ENCODE measurements at places on chromosomes 2 and 18.

DNA sequence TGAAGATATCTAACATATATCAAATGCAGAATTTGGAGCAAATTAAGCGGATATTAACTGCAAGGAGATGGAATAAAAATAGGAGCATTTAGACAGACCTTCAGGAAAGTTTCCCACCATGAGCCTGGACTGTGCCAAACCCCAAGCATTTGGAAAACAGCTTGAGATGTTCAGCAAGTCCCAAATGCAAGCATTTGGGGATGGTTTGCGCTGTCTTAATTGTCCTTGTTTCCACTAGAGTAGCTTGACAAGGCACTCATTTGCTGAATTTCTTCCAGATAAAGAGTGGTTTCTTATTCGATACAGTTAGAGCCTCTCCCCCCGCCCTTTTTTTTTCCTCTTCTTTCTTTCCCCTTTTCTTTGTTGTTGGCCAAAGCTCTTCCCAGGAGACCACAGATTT, 77.1 kb upstream of the CDC42EP3 start:
- no peak for DNase-seq

- DNase-seq, result peak; percentile 8
Measured at GRCh38 chr18:12485479-12486105, 77.9 kb downstream of the PRELID3A start.

- no peak for DNase-seq
Measured at GRCh38 chr2:104852090-104852666, 1.7 kb upstream of the POU3F3 start.

GRCh38 chr2:9527995-9528787, 27.4 kb downstream of the ADAM17 start:
- DNase-seq, result no peak

DNA sequence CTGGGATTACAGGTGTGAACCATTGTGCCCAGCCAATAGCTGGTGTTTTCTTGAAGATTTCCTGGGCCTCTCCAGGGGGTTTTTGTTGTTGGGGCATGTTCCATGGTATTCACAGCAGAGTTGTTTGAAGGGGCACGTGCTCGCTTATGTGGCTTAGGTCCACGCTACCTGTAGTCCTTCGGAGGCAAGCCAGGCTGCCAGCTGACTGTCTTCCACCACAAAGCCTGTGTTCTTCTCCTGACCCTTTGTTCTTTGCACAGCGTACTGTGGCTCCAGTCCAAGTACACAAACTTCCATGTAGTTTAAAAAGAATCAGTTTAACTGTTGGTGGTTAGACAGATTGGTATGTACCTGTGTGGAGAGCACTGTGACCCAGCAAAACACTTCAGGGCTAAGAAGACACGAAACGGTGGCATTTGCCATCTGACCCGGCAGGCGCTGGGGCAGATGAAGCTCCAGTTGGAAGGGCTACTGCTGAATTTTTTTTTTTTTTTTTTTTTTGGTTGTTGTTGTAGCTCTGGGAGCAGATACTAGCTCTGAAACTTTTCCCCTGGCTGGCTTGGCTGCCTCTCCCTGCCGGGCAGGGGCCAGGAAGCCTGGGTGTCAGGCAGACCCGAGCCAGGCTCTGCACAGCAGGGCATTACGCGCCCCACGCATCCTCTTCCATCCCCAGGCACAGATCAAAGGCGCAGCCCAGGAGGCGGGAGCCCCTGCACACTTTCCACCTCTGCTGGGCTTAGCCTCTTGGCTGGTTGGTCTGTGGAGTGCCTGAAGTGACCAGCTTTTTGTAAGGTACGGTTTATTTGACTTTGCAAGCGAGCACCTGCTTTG, 5.7 kb downstream of the GREB1 start:
- DNase-seq, result peak; percentile 56

GRCh38 chr2:133315280-133315679, 253.0 kb downstream of the NCKAP5 start:
- no peak for DNase-seq

DNA sequence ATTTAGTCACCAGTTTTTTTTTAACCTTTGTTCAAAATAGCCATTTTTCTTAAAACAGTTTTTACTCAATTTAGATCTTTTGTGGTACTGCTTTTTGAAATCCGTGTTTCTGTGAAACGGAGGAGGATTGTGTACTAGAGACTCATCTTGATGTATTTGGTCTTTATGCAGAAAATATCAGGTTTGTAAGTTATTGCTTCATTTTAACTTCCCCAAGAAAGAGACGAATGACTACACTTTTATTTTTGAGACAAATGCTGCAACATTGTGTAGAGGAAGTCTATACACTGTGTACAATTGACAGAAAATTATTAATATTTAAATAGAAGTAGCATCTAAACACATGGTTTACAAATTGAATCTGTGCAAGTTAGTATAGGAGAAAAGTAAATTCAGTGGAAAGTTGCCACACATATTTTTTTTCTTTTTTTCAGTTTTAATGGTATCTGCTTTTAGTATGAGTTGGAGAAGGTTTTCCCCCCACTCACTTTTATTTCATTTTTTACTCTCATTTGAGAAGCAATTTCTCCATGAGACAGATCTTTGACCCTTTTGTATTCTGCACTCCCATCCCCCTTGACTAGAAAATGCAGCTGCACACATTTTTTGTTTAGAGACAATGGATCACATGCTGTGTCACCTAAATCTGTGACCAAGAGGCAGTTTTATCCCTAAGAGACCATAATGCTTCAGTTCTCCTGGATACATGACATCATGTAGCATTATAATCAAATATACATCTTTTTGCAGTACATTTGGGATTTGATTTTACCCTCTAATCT, 200.8 kb upstream of the STON1 start:
- DNase-seq, result no peak

DNA sequence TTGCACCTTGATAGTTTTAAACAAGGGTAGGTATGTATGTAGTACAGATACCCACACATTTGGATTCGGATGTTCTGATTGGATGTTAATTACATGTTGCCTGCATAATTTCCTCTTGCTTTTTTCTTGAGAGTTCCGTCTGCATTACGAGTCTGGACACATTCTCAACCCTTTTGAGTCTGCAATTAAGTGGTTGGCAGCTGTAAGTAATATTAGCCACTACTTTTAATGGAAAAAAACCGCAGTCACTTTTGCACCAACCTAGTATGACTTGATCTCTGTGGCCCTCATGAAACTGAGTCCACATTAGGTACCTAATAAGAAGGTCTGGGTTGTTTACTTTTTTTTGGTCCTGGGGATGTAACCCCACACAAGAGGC, 217.3 kb downstream of the VAPA start:
- no peak for DNase-seq

GRCh38 chr18:4658804-4659203, 203.7 kb upstream of the DLGAP1 start:
- no peak for DNase-seq

- no peak for DNase-seq
Measured at GRCh38 chr2:116452651-116453050, 1361.8 kb upstream of the DDX18 start.

DNA sequence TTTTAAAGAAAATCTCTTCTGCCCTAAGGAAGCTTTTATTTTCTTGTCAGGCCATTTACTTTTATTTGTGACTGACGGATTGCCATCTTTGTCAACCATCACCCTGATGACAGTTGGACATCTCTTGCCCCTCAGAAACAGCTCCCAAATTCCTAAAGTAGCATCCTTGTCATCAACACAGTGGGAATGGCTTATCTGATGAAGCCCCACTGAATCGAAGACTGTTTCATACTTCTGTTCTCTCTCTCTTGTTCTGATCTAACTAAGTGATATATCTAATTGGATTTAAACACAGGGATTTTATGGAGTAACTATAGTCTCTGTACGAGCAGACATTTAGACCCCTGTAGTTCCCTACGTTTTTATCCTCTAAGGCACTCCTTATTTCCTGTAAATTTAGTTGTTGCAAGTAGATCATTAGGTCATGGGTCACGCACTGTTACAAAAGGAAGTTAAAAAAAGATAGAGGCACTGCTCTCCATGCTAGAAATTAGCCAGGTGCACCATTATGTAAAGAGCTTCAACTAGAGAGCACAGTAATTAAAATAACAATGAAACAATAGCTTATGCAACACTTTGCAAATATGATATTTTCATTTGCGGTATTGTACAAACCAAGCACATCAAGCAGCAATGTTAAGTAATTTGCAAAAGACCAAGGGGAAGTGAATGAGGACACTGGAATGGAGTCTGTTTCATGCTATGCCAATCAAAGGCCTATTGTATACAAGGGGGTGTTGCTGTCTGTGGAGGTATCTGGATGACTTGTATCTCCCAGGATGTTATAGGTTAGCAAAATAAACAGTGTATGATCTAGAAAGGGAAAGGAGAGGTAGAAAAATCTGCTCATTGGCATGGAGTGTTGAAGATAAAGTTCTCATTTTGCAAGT, 284.7 kb downstream of the LRRTM1 start:
- peak; percentile 42 for DNase-seq

DNA sequence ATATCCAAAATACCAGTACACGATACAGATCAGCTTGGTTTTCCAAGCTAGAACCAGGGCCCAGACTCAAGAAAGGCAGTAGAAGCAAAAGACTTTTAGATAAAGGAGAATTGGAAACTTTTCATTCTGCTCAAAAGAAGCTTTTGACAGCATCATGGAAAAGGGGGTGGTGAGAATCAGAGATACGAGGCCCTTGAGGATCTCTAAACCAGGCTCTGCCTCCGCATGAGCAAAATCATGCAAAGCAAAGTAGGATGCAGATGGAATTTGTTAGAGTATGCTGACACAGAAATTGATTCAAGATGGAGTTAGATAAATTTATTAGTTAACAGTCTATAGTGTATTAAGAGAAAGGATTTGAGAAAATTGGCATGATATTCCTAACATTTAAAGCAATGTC, 39.8 kb downstream of the FAM98A start:
- DNase-seq, result no peak

DNA sequence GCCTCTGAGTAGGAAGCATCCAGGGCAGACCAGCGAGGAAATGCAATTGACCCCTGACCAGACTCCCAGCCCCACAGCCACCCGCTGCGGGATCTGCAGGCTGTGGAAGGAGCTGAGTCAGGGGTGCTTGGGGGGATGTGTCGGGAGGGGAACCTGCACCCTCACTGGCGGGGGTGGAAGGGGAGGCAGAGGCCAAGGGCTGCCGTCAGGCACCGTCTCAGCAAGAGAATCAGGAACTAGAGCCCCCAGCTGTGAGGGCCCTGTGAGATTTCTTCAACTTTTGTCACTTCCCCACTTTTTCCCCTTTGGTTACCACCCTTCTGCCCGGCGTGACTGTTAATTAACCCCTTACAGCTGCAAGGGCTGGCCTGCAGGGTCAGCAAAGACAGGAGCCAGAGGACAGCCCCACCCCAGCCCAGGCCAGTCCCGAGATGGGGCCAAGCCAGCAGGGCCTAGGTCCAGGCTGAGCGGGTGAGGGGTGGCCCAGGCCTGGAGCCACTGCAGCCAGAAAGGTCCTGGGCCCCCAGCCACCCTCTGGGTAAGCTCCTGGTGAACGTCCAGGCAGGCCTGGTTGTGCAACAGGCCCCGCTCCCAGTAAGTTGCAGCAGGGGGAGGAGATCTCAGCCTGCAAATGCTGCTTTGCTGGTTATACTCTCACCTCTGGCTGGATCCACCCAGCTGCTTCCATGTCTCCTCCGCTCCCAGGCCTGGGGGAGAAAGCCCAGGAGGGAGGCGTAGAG, 147.0 kb upstream of the ID2 start:
- no peak for DNase-seq

DNA sequence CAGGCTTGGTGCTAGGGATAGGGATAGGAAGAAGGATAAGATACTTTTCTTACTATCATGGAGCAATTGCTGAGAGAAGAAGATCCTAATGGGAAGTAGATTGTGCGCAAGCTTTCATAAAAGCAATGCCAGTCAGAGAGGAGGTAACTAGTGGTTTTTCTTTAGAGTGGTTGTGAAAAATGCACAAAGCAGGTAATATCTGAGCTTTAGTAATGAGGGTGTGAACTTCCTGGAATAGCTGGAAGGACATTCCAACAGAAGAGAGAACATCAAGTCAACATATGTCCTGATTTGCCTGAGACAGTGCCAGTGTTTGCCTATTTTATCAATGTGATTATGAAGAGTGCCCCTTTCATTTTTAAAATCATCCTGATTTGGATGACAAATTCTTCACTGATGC, 34.1 kb downstream of the CCBE1 start:
- DNase-seq, result no peak

GRCh38 chr2:78202986-78203670, 681.0 kb upstream of the LRRTM4 start:
- peak; percentile 3 for DNase-seq

- DNase-seq, result no peak
Measured at GRCh38 chr2:75853436-75853835, 142.7 kb upstream of the GCFC2 start.

DNA sequence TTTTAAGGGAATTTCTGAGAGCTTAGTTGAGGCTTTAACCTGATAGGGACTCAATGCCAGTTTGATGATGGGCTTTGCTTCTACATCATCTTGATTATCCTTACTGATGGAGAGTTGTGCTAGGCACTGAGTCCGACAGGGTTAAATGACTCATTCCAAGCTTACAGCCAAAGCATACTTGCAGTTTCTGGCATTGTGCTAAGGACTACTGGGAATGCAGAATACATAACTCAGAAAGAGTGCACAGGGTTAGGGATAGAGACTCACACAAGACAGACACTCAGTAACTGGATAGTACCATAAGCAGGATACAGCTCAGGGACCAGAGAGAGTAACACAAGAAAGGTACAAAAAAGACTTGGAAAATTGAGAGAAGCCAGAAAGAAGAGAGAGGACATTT, 94.1 kb upstream of the SLC14A2 start:
- DNase-seq, result peak; percentile 44

DNA sequence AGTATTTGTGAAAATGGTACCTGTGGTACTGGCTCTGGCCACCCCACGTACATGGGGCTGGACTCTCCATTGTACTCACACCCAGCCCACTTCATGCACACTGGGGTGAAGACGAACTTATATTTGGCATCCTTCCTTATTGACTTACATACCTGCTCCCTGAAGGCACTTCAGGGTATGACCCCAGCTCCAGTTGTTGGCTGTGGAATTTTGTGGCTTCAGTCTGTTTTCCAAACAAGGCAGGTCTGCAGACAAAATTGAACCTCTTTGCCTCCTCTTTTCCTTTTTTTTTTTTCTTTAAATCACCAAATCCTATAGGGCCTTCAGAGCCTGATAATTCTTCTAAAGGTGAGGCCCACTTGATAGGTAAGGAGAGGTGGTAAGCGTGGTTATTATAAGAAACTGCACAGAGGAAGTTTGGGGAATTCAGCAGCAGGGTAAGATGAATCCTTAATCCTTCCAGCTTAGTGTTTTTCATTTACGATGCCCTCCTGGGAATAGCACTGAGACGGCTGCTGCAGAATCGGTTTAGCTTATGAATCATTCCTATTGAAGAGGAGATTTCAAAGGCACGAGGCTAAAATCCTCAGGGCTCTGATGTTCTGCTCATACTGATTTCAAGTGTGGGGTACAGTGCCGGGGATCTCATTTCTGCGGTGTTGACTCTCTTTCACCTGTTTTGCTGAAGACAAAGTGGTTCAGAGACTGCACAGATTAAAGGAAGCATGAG, 55.2 kb downstream of the KIF5C start:
- no peak for DNase-seq
